ENCODE measurements at places on chromosomes 11 and 22. TPM values are rescaled to one million over a fixed set of nuclear protein-coding genes. Genes with fewer than 3 reads are reported as not detected.

GRCh38 chr11:132140056-132140455 lies 769.6 kb downstream of the NTM start:
- DNase-seq: no peak

DNA sequence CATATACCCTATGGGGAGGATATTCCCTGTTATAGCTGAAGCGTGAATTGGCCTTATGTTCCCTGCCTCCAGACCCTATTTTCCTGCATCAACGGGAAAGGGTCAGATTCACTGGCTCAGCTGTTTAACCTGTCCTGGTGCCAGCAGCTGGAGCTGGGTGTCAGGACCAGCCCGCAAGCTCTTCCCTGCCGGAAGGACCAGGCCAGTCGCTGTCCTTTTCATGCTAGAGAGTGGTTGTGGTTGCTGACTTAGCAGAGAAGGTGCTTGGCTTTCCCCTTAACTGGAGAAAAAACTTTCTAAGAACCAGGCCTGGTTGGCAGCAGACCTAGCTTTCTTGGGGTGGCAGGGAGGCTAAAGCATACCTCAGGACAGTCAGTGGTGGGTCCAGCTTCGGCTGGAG lies 5.2 kb upstream of the SREBF2 start:
- DNase-seq: no peak

DNA sequence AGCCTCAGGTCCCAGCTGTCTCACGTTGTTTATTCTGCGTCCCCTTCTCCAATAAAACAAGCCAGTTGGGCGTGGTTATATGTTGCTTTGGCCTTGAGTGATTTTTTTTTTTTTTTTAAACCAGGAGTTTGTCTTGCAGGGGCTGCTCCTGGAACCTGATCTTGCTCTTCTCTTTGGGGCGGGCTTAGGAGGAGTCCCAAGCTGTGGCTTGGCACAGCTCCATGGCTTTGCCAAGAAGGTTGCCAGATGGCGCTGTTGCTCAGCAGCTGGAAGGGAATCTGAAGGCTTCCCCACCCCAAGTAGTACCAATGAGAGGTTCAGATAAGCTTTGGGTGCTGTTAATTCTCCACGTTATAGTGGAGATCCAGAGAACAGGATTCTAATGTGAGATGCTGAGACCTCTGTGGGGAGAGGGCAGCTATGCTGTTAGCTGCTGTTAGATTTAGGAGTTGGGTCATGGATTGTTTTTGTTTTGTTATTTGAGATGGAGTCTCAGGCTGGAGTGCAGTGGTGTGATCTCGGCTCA lies 2.0 kb upstream of the FERMT3 start:
- peak; percentile 88 for DNase-seq

DNA sequence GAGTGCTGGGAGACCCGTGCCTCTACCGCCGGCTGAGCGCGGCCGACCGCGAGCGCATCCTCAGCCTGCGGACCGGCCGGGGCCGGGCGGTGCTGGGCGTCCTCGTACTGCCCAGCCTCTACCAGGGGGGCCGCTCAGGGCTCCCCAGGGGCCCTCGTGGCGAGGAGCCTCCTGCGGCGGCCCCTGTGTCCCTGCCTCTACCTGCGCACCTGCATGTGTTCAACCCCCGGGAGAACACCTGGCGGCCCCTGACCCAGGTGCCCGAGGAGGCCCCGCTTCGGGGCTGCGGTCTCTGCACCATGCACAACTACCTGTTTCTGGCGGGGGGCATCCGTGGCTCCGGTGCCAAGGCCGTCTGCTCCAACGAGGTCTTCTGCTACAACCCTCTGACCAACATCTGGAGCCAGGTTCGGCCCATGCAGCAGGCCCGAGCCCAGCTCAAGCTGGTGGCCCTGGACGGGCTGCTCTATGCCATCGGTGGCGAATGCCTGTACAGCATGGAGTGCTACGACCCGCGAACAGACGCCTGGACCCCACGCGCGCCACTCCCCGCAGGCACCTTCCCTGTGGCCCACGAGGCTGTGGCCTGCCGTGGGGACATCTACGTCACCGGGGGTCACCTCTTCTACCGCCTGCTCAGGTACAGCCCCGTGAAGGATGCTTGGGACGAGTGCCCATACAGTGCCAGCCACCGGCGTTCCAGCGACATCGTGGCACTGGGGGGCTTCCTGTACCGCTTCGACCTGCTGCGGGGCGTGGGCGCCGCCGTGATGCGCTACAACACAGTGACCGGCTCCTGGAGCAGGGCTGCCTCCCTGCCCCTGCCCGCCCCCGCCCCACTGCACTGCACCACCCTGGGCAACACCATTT lies 3.5 kb downstream of the KLHDC7B start:
- no peak for DNase-seq

DNA sequence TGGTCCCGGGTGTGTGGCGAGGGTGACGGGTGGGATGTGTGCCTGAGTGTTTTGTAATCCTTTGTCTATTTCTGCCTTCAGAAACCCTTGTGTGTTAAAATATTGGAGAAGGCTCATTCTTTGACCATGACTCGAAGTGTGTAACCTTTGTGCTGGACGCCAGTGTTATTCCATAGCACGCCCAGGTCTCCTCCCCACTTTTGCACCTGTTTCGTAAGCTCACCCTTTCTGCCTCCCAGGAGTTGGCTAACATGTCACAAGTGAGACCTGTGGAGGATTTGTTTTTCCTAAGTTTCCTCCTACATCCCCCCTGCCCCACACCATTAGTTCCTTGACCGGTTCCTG lies 382 bp downstream of the C11orf54 start:
- no peak for DNase-seq

DNA sequence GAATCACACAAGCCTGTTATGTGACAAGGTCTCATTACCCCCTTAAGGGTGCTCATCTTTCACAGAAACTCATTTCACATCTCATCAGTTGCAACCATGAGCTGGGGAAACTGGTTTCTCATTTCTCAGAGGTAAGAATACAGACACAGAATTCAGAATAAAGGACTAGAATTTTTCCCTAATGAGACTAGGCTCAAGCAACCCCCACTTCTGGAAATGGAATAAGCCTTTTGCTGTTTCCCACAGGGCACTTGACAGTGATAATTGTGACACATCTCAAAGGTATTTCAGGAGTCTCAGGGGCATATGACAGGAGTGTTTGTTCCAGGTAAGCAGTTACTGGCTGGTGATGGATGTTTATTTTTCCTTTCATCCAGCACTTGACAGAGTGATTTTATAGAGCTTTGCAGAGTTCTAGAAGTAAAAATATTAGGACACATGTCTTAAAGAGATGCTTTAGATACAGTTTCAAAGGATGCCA lies 112.9 kb upstream of the DDI1 start:
- DNase-seq: no peak

DNA sequence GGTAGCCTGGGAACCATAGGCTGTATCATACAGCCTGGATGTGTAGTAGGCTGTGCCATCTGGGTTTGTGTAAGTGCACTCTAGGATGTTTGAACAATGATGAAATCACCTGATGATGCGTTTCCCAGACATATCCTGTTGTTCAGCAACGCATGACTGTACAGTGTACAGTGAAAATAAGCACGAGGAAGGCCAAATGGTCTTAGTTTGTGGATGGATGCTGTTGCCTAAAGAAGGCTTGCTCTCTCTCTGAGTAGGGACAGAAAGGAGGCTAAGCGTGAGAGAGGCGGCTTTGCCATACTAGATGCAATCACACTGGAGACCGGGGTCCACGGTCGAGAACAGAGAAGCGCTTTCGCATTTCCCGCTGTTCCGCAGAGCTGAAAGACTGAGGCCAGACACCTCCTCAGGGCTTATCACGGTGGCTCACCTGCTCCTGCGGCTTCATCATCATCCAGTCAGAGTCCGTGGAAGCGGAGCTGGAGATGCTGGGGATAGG lies 27.6 kb upstream of the APLP2 start:
- no peak for DNase-seq

DNA sequence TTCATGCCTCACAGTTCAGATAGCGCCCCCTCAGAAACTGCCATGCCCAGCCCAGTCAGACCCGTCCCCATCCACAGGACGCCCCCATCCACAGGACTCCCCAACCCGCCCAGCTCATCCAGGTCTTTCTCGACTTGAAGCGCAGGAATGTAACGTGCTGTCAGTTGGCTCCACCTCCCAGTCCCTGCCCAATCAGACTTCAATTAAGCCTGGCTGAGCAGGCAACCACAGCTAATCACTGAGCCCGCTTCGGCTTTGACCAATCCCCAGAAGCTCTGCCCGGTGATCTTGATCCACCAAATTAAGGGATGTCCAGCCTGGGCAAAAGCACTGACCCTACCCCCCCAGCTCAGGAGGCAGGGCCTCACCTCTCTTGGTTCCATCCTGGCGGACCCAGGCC lies 10.5 kb upstream of the MFNG start:
- no peak for DNase-seq

DNA sequence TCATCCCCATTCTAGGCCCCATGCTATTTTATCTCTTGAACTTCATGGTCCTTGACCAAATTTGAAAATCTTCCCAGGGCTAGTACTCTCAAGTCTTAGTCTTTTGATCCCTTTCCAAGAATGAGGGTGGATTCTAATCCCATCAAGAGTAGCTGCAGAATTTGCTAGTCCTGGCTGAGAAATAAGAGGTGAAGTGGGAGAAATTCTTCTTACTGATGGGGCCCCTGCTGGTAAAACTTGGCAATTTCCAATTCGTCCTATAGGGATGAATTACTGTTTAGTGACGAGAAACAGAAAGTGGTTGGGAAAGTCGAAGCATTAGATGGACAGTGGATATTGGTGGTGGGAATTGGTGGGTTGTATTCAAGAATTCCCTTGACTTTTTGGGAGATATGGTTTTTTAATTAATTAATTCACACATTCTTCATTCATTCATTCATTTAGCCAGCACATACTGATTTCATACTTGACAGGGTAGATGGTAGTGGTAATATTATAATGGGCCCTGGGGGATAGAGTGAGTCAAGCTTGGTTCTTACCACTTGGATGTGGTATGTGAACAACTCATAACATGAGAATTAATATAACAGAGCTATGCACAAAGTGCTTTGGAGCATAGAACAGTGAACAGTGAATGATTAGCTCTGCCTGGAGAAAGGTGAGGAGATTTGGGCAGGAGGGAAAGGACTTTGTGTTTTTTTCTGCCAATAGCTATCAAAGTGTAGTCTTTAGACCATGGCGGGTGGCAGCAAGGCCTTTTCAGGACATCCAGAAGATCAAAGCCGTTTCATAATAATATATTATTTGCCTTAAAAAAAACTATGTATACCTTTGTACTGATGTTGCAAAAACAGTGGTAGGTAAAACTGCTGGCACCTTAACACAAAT lies 103.8 kb downstream of the STIM1 start:
- DNase-seq: no peak

DNA sequence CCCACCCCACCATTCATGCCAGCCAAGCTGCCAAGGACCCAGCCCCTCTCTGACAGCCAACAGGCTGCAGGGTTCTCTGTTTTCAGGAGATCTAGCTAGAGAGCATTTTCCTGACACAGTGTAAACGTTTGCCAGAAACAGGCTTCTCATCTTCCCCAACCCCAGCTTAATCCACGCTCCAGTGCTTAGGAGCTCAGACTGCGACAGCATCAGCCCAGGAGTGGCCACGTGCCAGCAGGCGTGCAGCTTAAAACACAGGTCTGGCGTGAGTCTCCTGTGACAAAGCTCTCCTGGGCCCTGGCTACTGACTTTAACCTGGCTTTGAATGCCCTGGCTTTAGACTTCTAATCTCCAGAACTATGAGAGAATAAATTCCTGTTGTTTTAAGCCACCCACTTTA lies 66.6 kb downstream of the GALNT18 start:
- DNase-seq: no peak

DNA sequence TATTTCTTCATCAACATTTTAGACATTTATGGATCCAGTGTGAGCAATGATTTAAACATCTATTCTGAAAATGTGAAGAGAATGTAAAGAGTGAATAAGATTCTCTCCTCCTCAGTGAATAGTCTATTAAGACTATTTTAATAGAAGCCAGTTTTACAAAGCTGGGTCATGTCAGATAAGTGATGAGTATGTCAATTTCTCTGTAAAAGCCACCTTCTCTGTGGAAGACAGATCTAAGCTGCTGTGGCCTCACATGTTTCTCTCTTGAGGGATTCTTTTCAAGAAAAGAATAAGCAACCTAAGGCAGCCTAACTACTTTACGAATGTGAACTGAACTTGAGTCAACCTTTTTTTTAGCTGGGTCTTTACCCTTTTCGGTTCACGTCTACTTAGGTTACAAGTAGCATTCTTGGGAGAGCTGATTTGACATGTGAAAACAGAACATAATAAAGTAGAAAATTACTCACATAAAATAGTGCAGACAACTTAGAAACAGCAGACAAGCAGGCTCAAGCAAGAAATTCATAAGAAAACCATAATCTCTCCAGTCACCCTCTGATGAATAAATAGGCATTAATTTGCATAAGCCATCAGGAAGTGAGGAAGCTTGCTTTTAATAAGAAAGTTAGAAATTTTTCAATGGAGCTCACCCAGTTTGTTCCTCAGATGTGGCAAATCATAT lies 9.9 kb downstream of the CTSC start:
- DNase-seq: no peak

DNA sequence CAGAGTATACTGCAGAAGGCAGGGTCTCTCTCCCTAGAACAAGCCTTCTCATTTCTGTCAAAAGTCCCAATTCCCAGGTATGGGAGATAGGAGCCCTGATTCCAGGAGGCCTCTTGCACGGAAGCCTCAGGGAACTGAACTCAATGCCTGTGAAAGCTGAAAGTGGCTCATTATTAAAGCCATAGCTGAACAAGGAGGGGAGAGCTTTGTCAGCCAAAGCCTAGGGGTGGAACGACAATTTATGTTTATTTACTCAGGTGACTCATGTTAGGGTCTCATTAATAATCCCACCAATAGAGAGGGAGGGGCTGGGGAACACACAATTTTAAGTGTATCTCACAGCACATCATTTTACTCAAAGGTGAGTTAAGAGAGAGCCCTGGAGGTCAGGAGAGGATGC lies 44.9 kb downstream of the DSCAML1 start:
- no peak for DNase-seq

GRCh38 chr22:27842669-27843431 lies 41.3 kb upstream of the MN1 start:
- no peak for DNase-seq

DNA sequence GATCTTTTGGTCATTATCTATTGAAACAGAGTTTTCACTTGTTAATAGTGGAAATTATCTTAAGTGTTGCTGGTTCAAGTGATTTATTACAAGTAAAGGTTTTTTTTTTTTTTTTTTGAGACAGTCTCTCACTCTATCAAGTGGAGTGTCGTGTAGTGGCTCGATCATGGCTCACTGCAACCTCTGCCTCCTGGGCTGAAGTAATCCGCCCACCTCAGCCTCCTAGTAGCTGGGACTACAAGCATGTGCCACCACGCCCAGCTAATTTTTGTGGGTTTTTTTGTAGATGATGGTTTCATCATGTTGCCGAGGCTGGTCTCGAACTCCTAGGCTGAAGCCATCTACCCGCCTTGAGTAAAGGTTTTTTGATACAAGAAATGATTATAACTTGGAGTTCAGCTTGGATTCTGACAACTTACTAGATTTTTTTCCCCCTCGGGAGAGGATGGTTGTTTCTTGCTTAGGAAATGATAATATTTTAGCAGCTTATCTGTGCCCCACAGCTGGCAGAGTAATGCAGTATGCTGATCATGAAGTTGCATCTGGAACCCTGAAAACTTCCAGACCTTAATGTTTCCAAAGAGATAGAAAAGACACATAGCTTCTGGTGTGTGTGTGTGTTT lies 68.9 kb downstream of the MTMR3 start:
- DNase-seq: no peak

PATE4 gene
- not detected for total RNA-seq

SLC15A3 gene
- total RNA-seq: 1.3 TPM

MIOX gene
- 0.59 TPM for total RNA-seq

MALAT1 gene
- total RNA-seq: 8,046 TPM

SCN2B gene
- not detected for total RNA-seq

FXYD6 gene
- 0.61 TPM for total RNA-seq

MUC15 gene
- total RNA-seq: not detected

CCDC88B gene
- 69.5 TPM for total RNA-seq
